Naive thymus-derived CD8-positive, alpha-beta T cell (primary cell): ENCODE measurements at places on chromosomes 13 and 19. TPM values are rescaled to one million over a fixed set of nuclear protein-coding genes. Genes with fewer than 3 reads are reported as not detected.

APOC1 gene
- 1.4 TPM for total RNA-seq

U2AF1L4 gene
- total RNA-seq: 53.1 TPM

ZNF177 gene
- 4.6 TPM for total RNA-seq

DLL3 gene
- 0.36 TPM for total RNA-seq

DNA sequence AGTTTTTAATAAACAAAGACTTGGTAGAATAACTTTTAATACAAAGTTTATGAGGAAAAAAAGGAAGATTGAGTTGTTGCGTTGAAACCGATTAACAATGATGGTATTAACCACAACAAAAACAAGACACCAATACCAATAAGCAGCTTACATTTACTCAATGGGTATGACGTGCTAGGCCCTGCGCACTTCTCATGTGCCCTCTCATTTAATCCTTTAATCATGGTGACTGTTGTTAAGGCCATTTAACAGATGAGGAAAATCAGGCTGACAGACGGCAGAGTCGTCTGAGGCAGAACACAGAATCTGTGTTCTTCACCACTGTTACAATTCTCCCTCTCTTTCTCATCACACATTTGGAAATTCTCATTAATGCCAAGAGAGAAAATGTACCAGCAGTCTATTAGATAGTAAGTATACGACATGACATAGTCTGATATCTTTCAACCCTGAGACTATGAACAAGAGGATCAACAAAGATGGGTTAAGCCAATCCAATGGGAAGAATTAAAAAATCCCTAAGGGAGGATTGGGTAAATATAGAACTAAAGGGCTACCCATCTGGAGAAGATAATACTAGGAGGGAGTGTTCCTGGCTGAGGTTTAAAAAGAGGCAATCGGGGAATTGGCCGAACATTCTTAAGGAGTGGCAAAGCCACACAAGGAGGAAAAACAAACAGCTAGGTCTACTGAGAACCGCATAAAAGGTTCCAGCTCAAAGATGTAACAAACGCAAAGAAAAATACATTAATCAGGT is 54.0 kb downstream of the DOCK9 start:
- peaks cover 32% of the 10 kb centered on the region for H3K36me3 ChIP-seq
- no peak overlapping the region for H3K4me3 ChIP-seq
- H3K4me1 ChIP-seq: peaks cover 27% of the 10 kb centered on the region
- H3K27me3 ChIP-seq: no peaks in the 10 kb centered on the region

DNA sequence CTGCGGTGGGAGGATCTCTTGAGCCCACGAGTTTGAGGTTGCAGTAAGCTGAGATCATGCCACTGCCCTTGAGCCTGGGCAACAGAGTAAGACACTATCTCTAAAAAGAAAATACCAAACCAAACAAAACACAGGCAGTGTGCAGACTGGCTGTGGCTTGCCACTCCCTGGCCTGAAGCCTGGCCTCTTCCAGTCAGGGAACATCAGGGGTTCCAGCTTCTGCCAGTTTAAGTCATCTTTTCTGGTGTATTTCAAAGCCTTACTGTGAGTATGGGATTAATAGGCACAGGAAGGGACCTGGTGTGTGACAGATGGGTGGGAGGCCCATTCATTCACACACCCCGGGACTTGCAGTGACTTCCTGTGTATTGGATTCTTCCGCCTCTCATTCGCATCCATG is 27.0 kb upstream of the F2RL3 start:
- peaks cover 4% of the 10 kb centered on the region for H3K36me3 ChIP-seq
- no peak for DNase-seq
- H3K27ac ChIP-seq: no peak overlapping the region
- H3K4me3 ChIP-seq: no peak overlapping the region
- H3K27me3 ChIP-seq: no peaks in the 10 kb centered on the region
- H3K4me1 ChIP-seq: peaks cover 2% of the 10 kb centered on the region
